ENCODE measurements at places on chromosomes 5 and 9.

- DNase-seq: no peak
Observed at GRCh38 chr5:99815-100214, 7.8 kb downstream of the PLEKHG4B start.

DNA sequence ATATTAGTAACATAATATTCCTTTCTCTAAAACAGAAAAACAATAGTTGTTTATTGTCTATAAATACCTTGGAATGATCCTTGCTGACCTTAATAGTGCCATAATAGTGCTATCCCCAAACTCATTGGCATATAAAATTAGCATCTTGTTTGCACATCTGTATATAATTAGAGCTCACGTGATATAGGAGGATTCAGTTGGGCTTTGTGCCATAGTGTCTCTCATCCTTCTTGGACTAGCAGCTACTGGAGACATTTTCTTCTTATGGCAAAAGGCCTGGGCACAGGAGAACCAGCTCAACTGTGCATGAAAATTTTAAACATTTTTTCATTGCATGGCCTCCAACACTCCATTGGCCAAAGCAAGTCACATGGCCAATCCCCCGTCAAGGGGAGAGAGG is 342.5 kb downstream of the SPATA31D1 start:
- no peak for DNase-seq

DNA sequence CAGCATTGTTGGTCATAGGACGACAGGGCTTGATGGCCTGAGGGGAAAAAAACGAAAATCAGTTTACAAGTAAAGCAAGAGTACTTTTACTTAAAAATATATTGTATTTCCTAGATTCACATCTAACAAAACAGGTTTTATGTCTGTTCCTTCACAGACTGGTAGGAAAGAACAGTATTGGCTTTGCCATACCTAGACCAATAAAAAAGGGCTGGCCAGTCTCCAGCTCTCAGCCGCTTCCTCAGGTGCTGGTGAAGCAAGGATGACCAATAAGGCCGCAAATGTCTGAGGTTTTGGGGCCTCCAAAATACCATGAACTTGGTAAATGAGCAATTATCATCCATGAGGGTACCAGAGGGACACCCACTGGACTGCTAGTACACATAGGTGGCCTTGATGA is 36.6 kb downstream of the DROSHA start:
- no peak for DNase-seq

DNA sequence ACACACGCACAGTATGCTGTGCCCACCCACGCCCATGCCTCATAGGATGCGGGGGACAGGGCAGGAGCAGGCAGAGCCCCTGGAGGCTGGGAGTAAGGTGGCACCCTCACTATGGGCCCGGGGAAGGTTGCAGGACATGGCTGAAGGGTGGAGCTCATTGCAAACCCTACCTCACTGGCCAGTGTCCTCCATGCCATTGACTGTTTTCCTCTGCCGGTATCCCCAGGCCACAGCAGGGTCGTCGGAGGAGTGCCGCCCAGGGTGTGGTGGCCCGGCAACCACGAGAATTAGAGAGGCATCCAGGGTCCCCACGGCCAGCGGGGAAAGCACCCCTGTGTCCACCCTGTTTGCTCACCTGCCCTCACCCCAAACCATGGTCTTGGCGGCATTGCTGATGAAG is 59.7 kb upstream of the FCN2 start:
- DNase-seq: no peak

GRCh38 chr9:137833721-137834613 is 43.6 kb upstream of the CACNA1B start:
- DNase-seq: no peak
